ENCODE measurements at places on chromosomes 11 and 22.

GRCh38 chr11:106706355-106706754, 311.9 kb downstream of the GUCY1A2 start:
- DNase-seq = no peak

DNA sequence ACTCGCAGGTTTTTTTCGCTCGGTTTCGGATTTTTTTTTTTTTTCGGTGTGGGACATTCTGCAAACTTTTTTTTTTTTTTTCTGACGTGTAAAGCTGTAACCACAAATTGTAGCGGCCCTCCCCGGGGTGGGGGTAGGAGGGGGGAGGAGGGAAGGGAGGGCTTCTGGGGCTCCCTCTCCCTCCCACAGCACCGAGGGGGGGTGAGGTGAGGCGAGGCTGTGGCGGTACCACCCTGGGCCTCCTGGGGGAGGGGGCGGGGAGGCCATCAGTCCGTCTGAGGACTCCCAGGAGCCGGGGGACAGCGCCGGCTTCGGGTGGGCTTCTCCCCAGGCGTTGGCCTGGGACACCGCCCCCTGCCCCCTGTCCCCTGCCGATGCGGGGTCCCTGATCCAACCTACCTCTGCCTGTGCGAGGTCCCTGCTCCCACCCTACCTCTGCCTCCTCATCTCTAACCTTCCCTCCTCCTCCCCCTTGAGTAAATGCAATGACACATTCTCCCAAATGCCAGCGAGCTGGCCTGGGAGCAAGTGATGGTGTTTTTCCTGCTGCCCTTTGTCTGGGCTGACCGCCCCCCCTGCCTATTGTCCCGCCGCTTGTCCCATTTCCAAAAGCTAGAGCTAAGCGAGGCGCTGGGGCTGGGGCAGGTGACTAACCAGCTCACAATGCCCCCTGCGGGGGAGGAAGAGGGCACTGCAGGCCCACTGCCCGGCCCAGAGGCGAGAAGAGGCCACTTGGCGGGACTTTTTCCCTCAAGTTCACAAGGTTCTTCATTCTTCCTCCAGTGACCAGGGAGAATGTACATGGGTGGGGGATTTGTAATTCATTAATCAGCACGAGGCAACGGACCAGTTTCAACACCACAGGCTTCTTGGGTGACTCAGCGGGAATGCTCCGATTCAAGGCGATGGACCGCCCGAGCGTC, 511 bp upstream of the CLCF1 start:
- DNase-seq = peak; percentile 74

GRCh38 chr11:97963528-97964331, 1057.0 kb upstream of the CNTN5 start:
- DNase-seq = no peak

DNA sequence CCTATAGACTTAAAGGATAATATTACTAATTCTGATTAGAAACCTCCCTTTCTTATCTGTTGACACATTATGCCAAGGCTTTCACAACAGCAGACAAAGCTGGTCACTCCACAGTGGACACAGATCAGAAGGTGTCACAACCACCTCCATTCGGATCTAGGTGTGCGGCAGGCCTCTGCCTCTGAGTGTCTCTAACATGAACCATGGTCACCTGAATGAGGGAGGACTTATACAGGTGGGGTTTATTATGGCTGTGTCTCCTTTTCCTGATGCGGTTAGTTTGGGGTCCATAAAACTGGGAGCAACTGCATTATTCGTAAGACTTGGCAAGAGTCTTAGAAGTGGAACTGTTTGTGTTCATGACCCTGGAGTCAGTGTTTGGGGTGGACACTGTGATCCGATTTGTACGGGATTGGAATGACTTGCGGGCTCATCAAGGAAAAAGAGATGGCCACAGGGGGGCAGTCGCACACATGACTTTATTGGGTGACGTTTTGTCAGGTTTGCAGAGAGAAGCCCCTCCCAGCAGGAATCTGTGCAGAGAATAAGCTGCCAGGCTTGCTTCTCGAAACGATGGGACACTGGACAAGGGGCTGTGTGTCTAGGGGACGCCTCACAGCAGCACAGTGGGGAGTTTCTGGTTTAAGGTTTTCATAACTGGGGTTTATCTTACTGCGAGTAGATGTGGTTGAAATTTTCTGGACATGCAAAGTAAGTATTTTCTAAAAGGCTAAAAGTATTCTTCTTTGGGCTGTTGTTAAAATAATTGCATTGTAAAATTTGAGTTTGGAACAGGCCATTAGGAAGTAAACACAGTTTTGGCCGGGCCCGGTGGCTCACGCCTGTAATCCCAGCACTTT, 90.6 kb downstream of the GAB4 start:
- peak; percentile 22 for DNase-seq

DNA sequence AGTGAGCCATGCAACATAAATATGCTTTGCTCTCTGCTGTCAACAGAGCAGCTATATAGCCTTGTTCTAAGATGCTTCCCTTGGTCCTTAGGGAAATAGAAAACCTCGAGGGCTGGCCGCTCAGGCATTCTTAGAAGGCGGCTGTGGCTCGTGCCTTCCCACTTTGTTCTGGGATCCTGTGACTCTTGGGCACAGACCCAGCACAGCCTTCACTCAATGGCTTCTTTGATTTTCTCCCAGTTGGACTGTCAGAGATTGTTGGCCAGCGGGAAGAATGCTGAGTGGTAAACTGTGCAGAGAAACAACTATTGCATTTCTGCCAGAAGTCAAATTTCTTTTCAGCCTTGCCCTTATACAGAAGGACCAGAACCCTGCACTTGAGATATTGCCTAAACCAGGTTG, 9.5 kb upstream of the MICAL2 start:
- DNase-seq = no peak

DNA sequence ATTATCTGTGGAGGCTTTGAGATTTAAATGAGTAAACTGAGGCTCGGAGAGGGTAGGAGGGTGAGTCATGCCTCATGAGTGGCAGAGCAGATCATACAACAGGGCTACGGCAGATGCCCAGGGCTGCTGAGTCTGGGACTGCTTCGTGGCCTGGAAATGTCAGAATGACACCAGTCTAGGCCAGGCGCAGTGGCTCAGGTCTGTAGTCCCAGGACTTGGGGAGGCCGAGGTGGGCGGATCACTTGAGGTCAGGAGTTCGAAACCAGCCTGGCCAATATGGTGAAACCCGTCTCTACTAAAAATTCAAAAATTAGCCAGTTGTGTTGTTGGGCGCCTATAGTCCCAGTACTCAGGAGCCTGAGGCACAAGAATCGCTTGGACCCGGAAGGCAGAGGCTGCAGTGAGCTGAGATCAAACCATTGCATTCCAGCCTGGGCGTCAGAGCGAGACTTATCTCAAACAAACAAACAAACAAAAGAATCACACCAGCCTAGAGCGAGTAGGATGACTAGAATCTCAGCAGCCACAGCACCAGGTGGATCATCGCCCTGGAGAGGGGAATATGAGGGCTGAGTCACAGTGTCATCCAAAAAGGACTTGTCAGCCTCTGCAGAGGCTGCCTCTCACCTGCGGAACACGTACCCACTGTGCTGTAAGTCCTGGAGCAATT, 48.6 kb upstream of the ADA2 start:
- DNase-seq = no peak

- DNase-seq = no peak
Measured at GRCh38 chr11:106551744-106552673, 466.3 kb downstream of the GUCY1A2 start.

- DNase-seq = no peak
Measured at GRCh38 chr22:28874061-28874460, 9.3 kb upstream of the ZNRF3 start.

DNA sequence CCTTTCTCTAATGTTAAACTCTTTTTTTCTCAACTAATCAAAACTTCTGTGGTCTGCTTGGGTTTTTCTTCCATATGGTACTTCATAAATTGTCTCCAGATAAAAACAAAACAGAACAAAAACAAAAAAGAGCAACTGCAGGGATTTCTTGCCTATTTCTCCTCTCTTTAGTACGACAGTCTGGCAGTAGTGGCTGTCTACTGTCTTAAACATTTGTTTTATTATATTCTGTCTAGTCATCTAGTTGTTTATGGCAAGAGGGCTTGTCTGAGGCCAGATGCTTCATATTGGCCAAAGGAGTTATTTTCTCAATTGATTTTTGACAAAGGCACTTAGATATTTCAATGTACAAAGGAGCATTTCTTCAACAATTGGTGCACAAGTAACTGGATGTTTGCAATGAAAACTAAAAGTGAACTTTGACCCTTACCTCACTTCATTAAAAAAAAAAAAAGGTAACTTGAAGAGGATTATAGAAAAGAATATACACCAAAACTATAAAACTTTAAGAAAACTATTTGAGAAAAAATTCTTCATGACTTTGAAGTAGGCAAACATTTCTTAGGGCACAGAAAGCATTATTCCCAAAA, 404.2 kb downstream of the LUZP2 start:
- no peak for DNase-seq

GRCh38 chr11:19218786-19219460, 17.1 kb upstream of the CSRP3 start:
- DNase-seq = no peak

DNA sequence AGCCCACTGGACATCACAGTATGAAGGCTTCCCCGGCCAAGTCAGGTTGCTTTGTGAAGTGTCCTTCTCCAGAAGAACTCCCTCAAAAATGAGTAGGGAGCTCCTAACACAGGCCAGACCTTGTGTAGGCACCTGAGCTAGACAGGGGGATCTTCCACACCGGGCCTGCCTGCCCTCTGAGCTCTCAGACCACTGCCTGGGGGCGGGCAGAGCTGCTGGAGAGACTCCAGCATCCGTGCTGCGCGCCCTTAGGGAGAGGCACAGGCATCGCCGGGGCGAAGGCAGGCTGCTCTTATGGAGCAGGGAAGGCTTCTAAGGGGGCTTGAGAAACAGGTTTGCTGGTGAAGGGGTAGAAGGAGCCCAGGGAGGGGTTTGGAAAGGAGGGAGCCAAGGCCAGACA, 4.4 kb downstream of the KCNJ5 start:
- DNase-seq = no peak

DNA sequence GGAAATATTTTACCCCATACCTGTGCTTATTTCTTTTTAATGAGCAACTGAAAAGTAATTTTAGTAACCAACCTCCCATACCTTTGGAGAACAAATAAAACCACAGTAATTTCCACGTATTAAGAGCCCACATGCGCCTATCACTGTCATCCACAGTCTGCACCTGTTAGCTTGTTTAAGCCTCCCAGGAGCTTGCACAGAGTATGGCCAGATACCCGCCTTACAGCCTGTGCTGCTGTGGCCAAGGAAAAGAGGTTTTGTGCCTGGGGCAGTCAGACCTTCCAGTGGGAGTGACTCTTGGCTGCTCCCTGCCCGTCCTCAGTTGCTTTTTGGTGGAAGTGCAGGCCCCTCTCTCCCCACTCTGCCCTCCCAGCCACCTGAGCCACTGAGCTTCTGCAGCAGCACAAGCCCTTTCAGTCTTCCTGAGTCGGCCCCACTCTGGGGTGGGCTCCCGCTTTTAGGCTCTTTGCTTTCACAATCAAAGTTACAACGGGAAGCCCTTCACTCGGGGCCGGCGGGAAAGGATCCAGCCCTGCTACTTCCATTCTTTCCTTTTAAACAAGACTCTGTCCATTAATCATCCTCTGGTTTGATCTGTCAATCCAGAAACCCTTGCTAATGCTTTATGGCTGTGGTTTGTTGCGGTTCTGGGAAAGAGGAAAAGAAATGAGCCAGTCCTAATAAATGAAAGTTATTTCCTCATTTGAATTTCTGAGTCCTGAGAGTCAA, 308.8 kb downstream of the TBC1D22A start:
- no peak for DNase-seq

DNA sequence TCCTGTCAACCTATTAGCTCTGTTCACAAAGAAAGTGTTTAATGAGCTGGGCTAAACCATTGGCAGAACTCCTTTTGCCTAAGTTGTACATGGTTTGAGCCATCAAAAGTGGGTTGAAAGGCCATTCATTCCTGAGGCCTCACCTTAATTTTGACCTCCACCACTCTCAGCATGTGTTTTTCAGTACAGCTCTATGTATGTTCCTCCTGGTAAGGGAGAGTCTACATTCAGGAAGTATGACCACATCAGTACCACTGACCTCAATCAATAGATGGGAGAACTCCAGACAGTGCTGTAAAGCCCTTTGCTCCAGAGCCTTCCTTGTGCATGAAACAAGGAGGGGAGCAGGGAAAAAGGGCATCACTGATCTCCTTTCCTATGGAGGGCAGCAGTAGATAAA, 87.8 kb upstream of the CARD18 start:
- no peak for DNase-seq

DNA sequence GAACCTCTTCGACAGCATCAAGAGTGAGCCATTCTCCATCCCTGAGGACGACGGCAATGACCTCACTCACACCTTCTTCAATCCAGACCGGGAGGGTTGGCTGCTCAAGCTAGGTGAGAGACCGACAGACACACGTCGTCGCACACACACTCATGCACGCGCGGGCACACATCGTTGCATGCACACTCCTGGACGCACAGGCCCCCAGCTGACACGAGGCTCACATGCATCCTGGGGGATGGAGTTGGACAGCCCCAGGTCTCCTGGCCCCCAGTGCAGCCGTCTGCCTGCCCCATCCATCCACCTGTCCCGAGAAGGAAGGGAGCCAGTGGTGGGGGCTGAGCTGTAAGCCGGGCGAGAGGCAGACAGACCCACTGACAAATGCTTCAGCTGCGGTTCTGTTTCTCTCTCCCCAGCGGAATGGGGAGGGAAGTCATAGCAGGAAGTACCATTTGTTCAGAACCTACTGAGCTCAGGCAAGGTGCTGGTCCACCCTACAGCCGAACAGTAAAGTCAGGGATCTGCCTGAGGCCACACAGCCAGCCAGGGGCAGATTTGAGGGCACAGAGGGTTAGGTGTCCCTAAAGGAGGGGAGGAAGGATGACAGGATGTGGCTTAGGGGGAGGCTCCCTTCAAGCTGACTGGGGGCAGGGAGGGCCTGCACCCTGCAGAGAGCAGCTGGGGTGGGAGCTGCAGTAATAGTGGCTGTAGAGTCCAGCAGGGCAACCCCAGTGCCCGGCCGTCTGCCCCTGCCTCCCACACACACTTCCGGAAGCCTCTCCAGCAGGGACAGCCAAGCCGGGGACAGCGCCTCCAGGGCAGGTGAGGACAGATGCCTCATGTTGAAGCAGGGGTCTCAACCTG, 27.1 kb downstream of the CYTH4 start:
- peak; percentile 49 for DNase-seq

DNA sequence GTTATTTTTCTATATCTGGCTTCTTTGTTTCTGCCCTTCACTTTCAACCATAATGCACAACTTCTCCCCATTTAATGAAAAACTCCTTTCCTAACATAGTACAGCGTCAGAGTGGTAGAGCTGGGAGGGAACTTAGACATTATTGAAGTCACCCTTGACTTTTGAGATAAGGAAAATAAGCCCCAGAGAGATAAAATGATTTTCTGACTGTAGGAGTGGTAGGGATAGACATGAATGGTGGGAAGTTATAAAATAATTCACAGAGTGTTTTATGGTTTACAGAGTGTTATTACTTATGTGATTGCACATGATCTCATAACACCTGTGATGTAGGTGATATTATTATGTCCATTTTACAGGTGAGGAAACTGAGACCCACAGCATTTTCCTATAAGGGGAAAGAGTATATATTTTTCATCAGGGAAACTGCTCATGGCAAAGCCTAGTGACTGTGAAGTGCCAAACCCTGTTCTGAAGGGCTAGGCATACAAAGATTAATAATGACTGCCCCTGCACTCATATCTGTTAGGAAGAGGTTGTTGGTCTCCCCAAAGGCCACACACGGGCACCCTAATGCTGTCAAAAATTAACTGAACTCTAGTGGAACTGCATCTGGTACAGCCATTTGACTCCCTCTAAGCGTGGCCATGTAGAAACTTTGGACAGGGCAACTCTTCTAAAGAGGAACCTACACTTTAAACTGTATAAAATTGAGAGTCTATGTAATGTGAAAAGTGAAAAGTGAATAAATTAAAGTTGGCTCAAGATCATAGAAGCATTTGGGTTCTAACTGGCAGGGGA, 61.1 kb upstream of the PICALM start:
- no peak for DNase-seq

Measured in naive thymus-derived CD8-positive, alpha-beta T cell (primary cell).